ENCODE measurements at places on chromosomes 7 and 10. TPM values are rescaled to one million over a fixed set of nuclear protein-coding genes. Genes with fewer than 3 reads are reported as not detected.
A peak's percentile ranks its signal among the peaks of the same experiment; 100 is the strongest.

DNA sequence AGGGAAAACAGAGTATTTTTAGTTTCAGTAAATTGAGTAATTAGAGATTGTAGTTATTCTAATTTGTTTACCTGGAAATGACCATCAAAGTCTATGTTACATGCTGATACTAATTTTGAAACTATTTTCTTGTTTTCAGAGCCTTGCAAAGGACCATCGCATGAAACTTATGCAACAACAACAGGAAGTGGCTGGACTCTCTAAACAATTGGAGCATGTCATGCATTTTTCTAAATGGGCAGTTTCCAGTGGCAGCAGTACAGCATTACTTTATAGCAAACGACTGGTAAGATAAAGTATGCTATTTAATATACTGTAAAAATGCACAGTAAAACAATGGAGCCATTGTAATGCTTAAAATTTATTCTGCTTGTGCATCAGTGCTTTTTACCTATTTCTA is 78.5 kb downstream of the TRIM24 start:
- no peak for DNase-seq

The CDHR1 gene
- total RNA-seq, result 0.33 TPM

GRCh38 chr10:47081264-47081663 is 170.0 kb downstream of the PTPN20 start:
- no peak for DNase-seq

The RAMP3 gene
- total RNA-seq, result not detected

- no peak for DNase-seq
Observed at GRCh38 chr10:100948916-100949315, 20.4 kb upstream of the SEMA4G start.

The ADAM12 gene
- not detected for total RNA-seq

The PCDH15 gene
- total RNA-seq, result not detected

The ETV1 gene
- total RNA-seq, result not detected

DNA sequence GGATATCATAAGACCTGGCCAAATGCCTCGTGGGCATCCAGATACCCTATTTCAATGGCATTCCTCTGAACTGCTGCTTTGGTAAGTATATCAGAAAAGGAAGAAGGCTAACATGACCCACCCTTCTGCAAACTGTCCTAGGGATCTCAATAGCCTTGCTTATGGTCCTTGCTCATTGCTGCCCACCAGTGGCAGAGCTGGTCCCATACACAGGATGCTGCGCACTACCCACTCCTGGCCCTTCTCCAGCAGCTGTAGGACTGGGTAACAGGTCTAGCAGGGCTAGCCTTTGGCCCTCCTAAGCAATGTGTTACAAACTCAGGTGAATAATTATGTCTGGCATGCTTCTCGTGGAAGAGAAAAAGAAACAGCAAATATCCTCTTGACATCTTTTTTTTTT is 72.5 kb downstream of the C10orf90 start:
- DNase-seq, result no peak

The CADPS2 gene
- total RNA-seq, result not detected

- no peak for DNase-seq
Observed at GRCh38 chr10:119980956-119981750, 88.6 kb downstream of the SEC23IP start.

GRCh38 chr10:129921801-129922597 is 42.1 kb downstream of the EBF3 start:
- no peak for DNase-seq

The THNSL1 gene
- total RNA-seq, result 1.4 TPM

GRCh38 chr7:47340517-47340916 is 241.4 kb downstream of the TNS3 start:
- no peak for DNase-seq

GRCh38 chr7:126589068-126589684 is 663.6 kb downstream of the GRM8 start:
- no peak for DNase-seq

GRCh38 chr10:35910234-35910633 is 268.1 kb upstream of the FZD8 start:
- DNase-seq, result no peak

DNA sequence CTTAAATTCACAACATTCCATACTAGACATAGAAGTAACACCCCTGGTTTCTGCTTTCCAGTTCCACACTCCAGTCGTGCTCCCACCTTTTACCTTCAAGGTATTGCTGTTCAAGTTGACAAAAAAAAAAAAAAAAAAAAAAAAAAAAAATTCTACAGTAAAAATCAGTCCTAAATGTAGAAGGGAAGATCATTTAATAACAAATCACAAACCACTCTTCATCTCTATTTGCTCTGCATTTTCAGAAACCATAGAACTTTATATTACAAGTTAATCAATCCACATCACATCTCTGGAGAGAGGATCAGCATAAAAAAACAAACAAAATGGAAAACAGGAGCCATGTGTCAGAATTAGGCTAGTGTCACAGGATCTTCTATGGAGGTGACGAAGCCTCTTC is 206.3 kb upstream of the KLF14 start:
- no peak for DNase-seq

GRCh38 chr7:80459776-80460510 is 51.9 kb downstream of the GNAT3 start:
- DNase-seq, result no peak

The TTYH3 gene
- total RNA-seq, result 22.3 TPM

DNA sequence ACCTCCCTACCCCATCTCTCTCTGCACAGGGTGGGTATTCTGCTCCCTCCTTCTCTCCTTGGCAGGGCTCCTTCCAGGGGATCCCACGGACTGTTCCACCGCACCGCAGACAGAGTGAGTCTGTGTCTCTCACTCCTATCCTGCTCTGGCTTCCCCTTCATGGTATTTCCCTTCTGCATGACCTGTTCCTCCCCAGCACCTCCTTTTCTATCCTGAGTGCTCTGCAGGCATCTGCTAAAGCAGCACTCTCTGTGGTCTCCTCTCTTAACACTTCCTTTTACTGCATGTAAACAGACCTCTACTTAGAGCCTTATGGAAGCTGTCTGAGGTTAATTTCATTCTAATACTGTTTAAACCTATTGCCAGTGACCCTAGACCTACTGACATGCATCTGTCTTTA is 171.5 kb downstream of the CCSER2 start:
- DNase-seq, result no peak

The MYL7 gene
- total RNA-seq, result not detected

- no peak for DNase-seq
Observed at GRCh38 chr10:12042409-12042796, 206 bp downstream of the UPF2 start.

GRCh38 chr7:23593706-23594105 is 3.5 kb upstream of the CCDC126 start:
- no peak for DNase-seq

GRCh38 chr7:4939971-4940728 is 18.8 kb downstream of the MMD2 start:
- DNase-seq, result no peak

The AMPH gene
- not detected for total RNA-seq

DNA sequence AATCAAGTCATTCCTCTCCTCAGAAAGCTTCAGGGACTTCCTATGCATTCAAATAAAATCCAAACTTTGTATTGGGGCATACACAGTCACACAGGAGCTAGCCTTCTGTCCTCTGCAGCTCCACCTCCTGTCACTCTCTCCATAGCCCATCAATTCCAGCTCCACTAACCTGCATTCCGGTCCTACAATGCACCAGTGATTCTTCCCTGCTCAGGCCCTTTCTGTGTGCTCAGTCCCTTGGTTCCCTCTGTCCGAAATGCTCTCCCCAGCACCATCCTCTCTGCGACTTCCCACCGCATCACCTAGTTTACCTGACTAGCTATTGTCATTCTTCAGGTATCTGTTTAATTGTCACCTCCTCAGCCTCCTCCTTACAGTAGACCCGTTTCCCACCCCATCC is 26.4 kb upstream of the YAE1 start:
- DNase-seq, result no peak

DNA sequence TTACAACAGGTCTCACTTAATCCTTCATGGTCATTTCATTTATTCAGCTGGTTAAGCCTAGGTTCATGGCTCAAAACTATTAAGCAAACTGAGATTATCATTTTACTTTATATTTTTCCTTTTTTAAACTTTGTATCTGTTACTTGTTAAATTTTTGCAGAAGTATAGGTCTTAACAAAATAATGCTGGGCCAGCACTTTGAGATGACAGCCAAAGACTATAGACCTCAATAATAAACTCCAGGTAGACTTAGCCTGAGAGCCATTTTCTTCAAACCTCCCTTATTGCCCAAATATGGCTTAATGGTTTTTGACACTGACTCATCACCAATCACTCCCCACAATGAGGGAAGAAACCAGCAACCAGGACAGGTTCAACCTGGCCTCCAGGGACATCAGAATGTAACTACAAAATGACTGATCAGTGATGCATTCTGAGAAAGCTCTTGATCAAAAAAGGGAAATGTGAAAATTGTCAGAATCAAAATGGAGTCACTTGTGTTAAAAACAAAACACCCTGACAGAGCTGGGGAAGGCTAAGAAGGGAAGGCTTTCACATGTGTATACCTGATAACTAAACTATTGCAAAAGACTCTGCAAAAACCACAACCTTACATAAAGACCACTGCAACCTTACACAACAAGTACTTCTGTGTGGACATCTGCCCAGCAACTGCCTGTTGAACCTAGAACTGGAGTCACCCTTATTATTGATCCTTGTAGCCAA is 2.1 kb upstream of the CCDC126 start:
- peak; percentile 41 for DNase-seq

GRCh38 chr10:10677479-10677878 is 340.2 kb upstream of the CELF2 start:
- no peak for DNase-seq

DNA sequence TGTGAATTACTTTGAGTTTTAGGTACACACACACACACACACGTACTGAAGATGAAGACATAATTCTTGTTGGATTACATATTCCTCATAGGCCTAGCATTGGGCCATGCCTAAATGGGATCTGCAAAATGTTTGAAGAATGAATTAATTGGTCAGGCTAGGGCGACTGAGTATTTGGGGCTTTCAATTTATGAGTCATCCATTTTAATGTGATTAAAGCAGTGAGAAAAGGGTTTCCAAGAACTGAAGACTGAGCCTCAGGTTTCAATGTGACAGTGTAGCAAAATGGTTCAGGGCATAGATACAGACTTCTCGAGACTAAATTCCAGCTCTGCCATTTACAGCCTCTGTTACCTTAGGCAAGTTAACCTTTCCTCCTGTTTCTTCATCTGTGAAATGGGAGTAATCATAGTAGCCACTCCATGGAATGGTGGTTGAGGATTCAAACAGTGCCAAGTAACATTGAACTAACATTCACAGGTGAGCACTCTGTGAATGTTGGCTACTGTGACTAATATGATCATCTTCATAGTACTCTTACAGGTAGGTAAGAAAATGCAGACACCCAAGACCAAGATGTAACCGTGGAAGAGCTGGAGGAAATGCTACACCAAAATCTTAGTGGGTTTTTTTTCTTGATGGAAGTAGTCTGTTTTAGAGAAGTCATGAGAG is 7.6 kb downstream of the BPGM start:
- DNase-seq, result no peak

The JAZF1 gene
- 2.0 TPM for total RNA-seq

DNA sequence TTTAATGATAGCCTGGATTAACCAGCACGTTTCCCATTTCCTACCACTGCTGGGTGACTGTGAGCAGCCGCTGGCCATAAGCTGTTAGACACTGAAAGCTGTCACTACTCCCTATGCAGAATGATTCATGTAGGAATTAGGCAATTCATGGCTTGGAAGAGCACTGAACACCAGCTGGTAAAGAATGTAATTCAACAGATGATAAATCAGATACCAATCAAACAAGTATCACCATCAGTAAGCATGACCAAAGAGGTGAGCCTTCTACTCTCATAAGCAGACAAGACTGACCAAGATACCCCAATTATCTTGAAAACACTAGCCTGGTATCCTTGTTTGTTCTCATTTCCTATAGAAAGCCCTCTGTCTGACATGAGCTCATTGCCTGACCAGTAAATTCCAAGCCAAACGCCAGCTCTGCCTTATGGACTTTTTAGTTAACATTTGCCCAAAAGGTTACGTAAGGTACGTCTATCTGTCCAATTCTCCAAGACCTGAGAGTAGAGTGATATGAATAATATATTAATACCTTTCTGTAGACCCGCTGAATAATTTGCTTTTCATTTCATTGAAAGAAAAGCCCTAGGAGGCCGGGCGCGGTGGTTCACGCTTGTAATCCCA is 127.7 kb downstream of the ELMO1 start:
- no peak for DNase-seq

DNA sequence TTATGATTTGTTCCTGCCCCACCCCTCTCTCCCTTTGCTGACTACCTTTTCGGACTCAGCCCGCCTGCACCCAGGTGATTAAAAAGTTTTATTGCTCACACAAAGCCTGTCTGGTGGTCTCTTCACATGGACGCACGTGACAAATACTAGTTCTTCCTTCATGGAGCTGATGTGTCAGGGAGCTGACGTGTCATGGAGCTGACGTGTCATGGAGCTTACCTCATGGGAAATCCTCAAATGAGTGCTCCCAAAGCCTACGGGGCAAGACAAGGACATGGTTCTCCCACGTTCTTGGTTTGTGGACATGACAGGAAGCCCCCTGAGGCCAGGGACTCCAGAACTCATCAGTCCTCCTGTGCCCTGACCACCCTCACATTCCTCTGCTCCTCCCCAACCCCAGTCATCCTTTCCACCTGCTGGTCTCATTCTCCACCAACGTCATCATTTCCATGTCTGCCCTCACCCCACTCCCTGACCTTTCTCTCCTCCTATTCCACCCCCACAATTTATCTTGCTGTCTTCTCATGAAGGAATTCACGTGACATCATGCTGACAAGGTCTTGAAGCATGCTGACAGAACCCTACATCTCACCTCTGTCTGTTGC is 261.3 kb downstream of the TCERG1L start:
- no peak for DNase-seq

- peak; percentile 89 for DNase-seq
Observed at GRCh38 chr7:604001-604883, 84.6 kb upstream of the PDGFA start.

- no peak for DNase-seq
Observed at GRCh38 chr7:106152313-106152665, 40.2 kb upstream of the SYPL1 start.

The NME8 gene
- 2.7 TPM for total RNA-seq

GRCh38 chr10:56763090-56763489 is 402.0 kb upstream of the ZWINT start:
- DNase-seq, result no peak

DNA sequence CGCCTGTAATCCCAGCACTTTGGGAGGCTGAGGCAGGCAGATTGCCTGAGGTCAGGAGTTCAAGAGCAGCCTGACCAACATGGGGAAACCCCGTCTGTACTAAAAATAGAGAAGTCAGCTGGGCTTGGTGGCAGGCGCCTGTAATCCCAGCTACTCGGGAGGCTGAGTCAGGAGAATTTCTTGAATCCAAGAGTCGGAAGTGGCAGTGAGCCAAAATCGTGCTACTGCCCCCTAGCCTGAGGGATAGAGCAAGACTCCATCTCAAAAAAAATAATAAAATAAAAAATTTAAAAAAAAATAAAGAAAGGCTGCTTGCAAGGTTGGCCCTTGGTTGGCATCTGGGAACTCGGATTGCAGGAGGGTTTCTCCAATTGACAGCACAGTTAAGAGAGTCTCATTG is 221.6 kb downstream of the DGKI start:
- no peak for DNase-seq

GRCh38 chr10:71089162-71089561 is 123.2 kb upstream of the UNC5B start:
- no peak for DNase-seq
